NCI-H526 treated with DMSO at 0.1 percent for 48 hours (cell line): ENCODE measurements at places on chromosomes 2 and 18.

DNA sequence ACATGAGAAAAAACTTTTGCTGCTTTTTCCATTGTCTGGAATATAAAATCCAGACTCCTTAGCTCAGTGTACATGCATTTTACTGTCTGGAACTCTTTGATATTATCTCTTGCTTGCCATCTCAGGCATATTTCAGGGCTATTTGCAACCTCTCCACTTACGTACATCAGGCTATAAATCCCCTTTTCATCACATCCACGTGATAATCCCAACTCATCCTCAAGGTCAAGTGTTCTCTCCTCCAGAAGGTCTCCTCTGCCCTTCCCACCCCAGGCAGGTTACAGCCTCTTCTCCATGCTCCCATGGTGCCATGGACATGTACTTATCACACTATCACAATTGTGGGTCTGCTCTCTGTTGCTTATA lies 202.5 kb upstream of the RBMS1 start:
- no peak for DNase-seq

- DNase-seq = no peak
Measured at GRCh38 chr2:129347486-129348217, 631.8 kb upstream of the RAB6C start.

- no peak for DNase-seq
Measured at GRCh38 chr2:233082931-233083755, 23.0 kb downstream of the INPP5D start.

DNA sequence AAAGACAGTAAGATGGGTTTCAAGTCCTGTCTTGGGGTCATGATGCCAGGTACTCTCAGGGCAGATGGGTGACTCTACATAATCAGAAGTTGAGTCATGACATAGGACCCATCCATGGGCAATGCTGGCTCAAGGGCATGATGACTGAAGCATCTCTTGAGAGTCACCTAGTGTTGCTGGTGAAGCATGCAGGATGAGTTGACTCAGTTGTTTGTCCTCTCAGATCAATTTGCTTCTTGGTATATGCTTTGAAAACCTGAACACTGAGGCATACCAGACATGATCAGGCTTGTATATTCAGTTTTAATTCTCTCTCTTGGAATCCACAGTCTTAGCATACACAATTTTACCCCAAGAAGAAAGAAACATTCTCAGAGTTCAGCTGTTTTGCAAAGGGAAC lies 658.9 kb upstream of the NXPH2 start:
- no peak for DNase-seq

- DNase-seq = no peak
Measured at GRCh38 chr2:60054571-60055340, 498.7 kb downstream of the BCL11A start.

GRCh38 chr2:73107211-73107926 lies 5.4 kb downstream of the RAB11FIP5 start:
- no peak for DNase-seq
